ENCODE measurements at places on chromosomes 2 and 18.

GRCh38 chr18:41996020-41996419, 41.0 kb downstream of the PIK3C3 start:
- DNase-seq, result no peak

DNA sequence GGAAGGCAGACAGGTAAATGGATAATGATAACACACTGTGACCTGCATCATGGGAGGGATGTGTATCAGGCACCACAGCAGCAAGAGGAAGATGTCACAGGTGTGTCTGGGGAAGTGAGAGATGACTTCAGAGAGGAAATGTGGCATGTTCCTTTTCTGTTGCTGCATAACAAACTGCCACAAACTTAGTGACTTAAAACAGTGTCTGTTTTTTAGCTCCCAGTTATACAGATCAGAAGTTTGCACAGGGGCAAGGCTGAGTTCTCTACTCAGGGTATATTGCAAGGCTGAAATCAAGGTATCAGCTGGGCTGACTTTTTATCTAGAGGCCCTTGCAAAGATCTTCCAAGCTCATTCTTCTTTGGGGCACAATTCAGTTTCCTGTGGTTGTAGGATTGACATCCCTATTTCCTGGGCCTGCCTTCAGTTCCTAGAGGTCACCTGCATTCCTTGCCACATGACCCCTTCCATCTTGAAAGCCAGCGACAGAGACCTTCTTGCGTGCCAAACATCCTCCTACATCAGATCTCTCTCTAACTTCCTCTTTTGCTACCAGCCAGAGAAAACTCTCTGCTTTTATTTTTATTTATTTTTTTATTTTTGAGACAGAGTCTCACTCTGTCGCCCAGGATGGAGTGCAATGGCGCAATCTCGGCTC, 2.1 kb upstream of the MAP3K2 start:
- no peak for DNase-seq

DNA sequence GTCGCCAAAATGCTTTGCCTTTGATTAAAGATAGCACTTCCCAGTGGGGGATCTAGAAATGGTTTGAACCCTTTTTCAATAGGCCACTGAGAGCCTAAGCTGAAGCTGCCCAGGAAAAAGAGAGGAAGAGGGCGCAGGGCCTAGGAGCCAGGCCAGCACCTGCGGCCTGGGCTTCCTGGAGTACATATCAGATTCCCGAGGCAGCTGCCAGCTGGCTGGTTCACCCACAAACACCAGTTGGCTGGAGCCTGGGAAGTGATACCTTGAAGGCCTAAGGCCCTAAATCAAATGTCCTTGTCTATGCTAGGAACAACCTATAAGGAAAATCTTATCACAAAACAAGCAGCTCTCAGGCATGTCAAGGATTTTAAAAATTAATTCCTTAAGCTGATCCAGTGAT, 37.1 kb downstream of the ANKRD44 start:
- peak; percentile 85 for DNase-seq

- no peak for DNase-seq
These were observed 23.7 kb upstream of the NRP2 start for GRCh38 chr2:205658572-205658971.

GRCh38 chr18:31498574-31499524, 872 bp downstream of the DSG2 start:
- no peak for DNase-seq

DNA sequence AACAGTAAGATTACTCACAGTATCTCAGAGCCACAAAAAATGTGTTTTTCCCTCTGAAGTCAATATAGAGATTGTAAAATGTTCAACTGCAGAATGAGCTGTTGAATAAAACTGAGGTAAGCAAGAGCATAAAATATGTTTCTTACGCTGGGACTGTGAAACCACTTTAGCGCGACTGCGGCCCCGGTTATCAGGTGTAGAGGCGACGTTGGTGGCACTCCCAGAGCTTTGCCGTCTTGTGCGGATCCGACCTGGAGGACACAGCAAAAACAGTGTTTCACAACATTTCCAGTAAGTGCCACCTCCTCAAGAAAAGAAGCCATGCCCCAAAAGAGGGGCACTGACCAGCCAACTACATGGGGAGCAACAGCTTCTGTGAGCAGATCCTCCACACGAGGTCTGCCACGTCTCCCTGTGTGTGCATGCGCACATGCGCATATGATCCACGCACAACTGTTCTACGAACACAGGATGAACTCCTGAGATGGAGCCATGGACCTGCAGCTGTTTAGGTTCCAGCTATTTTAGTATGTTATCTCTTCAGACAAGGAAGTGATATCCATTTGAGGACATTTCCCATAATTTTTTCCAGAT, 100.7 kb upstream of the RNU4ATAC start:
- DNase-seq, result no peak

- DNase-seq, result no peak
These were observed 242.5 kb downstream of the ZNF521 start for GRCh38 chr18:25109484-25109883.

DNA sequence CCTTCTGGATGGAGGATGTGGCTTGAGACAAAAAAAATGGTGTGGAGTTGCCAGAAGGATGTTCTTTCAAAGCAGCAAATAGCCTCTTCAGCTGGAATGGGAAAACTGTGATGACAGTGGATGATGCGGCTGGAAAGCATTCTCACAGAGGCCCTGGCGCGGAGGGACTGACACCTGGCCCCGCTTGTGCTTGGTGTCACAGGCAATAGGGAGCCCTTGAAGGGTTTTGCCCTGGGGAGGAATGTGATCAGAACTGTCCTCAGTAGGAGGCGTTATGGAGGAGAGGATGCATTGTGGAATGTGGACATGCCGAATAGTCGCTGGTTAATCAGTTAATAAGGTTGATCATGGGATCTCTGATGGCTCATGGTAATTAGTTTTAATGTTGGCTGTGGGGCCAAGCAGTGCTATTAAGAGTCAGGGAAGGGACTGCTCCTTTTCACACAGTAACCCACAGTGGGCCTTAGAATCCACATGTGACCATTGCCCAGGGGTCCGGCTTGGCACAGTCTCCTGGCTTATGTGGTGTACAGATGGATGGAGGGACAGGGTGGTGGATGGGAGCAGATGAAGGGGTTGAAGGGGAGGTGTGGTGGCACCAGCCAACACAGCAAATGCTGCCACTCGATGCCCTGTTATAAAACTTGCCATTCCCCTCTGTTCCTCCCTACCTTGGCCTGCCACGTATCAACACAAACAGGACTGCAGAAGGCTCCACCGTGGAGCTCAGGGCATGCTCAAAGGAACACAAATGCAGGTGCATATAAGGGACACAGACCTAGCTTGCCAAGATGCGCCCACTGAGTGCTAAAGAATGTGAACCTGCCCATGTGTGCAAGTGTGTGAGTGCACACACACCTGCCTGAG, 71.7 kb downstream of the CIB4 start:
- DNase-seq, result no peak

- DNase-seq, result no peak
These were observed 82.2 kb downstream of the EPAS1 start for GRCh38 chr2:46379213-46380037.

GRCh38 chr2:165648801-165649200, 145.2 kb downstream of the GALNT3 start:
- no peak for DNase-seq

- DNase-seq, result no peak
These were observed 142.9 kb upstream of the FIGN start for GRCh38 chr2:163878718-163879117.

- DNase-seq, result no peak
These were observed 187.9 kb upstream of the ZEB2 start for GRCh38 chr2:144707736-144708326.

DNA sequence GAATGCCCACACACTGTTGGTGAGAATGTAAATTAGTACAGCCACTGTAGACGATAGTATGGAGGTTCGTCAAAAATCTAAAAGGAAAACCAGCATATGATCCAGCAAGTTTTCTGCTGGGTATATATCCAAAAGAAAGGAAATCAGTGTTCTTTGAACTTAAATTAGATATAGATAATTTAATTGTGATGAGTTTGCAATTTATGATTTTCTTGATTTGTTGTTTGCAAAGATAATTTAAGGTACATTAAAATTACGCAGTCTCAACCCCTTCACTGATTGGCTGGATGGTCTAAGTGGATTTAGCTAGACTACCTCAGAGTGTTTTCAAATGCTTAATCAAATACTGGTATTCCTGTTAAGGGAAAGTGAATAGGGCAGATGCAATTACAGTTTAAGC, 302.2 kb downstream of the GALNT13 start:
- no peak for DNase-seq

GRCh38 chr2:160909781-160910242, 250.4 kb upstream of the TANK start:
- no peak for DNase-seq

All from SHP77 (cell line).